ENCODE measurements at places on chromosomes 5 and 9.

DNA sequence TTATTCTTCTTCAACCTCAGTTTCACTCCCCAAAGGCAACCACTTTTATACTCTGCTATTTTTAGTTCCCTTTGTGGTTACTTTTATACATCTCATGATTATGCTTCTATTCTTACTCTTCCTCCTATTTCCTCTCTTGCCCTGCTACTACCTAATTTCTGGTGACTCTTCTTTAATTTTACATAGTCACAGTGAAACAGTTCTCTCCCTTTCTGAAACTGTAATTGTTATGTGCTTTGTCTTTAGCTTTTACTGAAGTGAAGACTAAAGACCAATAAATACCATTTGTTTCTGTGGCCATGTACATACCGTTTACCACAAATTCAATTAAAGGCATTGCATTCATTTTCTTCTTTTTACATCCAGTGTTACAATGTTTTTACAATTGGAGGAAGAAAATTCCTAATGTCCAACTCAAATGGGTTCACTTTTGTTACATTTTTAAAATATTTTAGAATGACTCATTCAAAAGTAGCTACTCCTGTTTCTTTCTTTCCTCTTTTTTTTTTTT lies 410.6 kb downstream of the PSAT1 start:
- DNase-seq, result peak; percentile 32

DNA sequence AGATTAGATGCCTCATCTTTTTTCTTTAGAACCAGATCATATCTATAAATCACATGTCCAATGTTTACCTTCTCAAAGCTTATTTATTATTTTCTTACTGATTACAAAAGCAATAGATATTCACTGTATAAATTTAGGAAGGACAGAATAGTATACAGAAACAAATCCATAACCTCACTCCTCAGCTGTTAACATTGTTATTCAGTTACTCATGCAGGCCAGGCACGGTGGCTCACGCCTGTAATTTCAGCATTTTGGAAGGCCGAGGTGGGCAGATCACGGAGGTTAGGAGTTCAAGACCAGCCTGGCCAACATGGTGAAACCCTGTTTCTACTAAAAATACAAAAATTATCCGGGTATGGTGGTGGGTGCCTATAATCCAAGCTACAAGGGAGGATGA lies 15.3 kb downstream of the STOM start:
- no peak for DNase-seq

- DNase-seq, result no peak
These were observed 11.0 kb downstream of the UBAC1 start for GRCh38 chr9:135950135-135950682.

DNA sequence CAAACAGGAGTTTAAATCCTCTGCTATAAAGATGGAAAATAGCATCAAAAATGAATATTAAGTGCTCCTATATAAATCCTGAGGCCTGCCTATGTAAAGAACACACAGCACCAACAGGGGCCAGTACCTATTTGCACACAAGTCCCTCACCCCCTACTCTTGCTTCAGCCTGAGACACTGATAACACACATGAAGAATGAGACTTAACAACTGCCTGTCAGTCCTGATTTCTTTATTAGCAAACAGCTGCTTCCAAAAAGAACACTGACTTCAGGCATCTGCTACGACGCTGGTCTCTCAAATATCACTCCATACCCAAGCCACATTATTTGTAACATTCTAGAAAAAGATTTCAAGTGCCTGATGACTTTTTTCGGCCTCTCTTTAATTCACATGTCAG lies 55.5 kb downstream of the MYO10 start:
- DNase-seq, result no peak

GRCh38 chr5:64637837-64638443 lies 52.4 kb upstream of the SHISAL2B start:
- DNase-seq, result no peak

DNA sequence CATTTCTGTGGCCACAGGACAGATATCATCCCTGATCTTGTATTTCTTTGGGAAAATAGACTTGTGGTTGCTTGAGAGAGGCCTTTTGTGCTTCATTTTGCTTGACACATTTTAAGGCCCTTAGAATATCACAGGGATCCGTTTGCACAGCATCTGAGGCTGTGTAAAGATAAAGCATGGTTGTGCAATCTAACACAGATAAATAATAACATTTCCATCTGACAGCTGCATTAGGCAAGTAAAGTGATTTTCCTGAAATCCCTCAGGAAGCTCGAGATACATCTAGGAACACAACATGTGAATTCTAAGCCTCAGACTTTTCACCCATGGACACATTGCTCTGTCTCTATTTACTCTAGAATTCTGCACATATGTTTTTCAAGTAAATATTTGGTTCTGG lies 212.8 kb upstream of the ADAMTSL1 start:
- no peak for DNase-seq

Measured in AML-193 (cell line).